ENCODE measurements at places on chromosomes 7 and 10.
A peak's percentile ranks its signal among the peaks of the same experiment; 100 is the strongest.

GRCh38 chr10:18607503-18608378 is 43.6 kb downstream of the NSUN6 start:
- peak; percentile 68 for ATAC-seq

DNA sequence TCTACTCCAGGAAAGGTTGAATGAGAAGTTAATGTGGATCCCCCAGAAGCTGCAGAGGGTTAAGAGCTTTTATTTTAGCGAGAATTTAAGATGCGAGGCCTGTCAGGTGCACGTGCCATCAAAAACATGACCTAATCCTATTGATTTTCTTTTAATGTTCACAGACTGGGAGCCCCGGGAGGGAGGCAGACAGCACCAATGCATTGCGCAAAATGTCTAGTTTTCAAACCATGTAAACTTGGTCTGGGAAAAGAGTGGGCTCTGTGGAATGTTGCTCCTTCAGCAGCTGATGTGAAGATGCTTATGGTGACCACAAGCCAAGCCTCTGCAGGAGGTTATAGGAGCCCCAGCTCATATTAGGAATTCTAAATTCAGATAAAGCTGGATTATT is 172.0 kb upstream of the ITGB1 start:
- ATAC-seq = no peak

GRCh38 chr10:46285300-46285699 is 1.5 kb upstream of the ANTXRL start:
- ATAC-seq = no peak

DNA sequence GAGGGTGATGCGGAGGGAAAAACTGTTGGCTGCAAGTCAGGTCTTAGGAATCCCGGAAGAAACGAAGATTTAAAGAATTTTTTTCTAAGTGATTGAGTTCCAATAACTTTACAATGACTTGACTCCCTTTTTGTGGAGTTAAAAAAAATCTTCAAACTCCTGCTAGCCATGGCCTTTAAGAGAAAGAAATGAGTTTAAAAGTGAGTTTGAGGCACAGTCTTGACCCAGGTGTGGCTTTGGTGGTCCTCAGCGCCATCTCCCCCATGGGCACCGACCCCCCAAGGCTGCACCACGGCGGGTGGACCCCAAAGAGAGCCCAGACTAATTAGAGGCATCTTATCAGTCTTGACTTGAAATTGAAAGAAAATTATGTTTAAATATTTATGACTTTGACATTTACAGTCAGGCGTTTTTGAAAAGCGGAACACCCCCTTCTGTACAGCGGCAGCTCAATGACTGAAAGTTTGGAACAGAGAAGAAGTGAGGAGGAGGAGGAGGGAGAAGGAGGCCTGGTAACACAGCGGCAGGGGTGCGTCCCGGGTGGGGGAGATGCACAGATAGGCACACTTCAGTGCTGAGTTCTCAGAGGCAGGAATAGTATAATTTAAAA is 349.6 kb downstream of the DNAJB6 start:
- no peak for ATAC-seq

DNA sequence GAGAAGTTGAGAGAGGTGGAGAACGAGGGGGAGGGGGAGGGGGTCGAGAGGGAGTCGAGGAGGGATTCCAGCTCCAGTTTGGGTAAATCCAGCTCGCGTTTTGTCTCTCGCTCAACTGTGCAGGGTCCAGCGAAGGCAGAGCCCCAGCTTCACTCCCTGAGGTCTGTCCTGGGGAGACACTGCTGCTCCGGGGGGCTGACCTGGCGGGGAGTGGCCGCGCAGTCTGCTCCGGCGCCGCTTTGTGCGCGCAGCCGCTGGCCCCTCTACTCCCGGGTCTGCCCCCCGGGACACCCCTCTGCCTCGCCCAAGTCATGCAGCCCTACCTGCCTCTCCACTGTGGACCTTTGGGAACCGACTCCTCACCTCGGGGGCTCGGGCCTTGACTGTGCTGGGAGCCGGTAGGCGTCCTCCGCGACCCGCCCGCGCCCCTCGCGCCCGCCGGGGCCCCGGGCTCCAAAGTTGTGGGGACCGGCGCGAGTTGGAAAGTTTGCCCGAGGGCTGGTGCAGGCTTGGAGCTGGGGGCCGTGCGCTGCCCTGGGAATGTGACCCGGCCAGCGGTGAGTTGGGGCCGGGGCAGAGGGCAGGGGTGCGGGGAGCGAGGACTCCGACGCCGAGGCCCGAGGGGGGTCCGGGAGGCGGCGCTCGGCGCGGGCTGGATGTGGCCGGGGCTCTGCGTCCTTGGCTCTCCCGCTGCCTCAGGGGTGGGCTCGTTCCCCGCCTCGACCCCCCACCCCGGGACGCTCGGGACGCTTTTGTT is at the start of gene TET1:
TSS of gene TET1 (plus strand) at position 152 of the 757 bp plus-strand sequence. CDS start 12,002 bp downstream, outside the sequence.
- ATAC-seq = peak; percentile 80

- ATAC-seq = no peak
Measured at GRCh38 chr7:45717537-45718235, 143.5 kb downstream of the ADCY1 start.

DNA sequence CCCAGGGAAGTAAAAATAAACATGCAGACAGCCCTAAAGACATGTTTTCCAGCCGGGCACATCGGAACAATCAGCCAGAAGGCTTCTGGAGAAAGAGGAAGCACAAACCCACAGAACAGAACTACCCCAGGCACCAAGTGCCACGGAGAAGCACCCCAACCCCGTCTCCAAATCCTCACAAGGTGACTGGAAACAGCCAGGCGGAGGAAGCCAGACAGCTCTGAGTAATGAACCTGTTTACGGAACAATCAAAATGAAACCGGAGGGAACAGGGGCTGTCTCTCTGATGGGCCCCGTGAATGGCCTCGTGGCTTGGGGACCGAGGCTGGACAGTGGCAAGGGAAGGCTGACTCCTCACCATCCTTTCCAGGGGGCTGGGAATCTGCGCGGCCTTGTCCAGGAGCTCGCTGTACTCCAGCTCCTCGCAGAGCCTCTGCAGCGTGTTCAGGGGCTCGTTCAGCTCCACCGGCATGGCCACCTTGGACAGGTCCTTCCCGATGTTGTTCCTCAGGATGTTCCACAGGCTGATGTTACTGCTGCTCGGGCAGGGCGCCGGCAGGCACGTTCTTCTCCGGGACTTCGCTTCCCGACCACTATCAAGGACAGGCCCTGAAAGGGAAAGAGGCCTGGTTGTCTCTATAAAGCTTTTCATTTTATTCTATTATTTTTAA is 77.0 kb upstream of the GSDME start:
- ATAC-seq = no peak

DNA sequence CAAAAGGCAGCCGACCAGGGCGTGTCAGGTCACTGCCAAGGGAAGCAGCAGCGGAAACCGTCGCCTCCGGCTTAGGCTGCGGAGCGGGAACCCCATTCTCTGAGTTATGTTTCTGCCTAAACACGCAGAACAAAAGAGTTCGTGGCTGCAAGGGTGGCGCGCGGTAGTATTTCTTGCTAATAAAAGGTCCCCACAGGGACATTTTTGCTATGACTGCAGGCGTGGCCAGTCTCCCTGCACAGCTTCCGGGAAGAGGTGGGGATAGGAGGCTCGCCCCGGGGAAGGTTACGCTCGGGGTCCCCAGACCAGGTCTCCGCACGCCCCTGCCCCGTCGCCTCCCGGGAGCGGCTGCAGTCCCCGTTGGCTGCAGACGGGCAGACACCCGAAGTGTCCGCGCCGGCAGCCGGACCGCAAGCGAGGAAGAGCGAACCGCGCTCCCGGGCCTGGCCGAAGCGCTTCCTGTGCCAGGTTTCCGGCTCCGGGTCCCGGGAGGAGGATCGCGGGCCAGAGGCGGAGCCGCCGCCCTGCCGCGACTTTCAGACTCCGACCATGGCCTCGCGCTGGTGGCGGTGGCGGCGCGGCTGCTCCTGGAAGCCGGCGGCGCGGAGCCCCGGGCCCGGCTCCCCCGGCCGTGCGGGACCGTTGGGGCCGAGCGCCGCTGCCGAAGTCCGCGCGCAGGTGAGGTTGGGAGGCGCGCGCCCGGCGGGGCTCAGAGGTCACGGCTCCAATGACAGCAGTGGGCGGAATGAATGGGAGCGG is at the start of gene PDSS1:
TSS of gene PDSS1 (plus strand) at position 539 of the 759 bp plus-strand sequence. CDS start at position 550, 11 bp downstream.
- ATAC-seq = peak; percentile 95

- peak; percentile 58 for ATAC-seq
Measured at GRCh38 chr7:107995184-107996071, 7.5 kb downstream of the LAMB1 start.

GRCh38 chr10:80351220-80351619 is 5.3 kb downstream of the DYDC1 start:
- ATAC-seq = no peak

GRCh38 chr7:132140341-132140740 is 435.9 kb downstream of the PLXNA4 start:
- ATAC-seq = no peak

DNA sequence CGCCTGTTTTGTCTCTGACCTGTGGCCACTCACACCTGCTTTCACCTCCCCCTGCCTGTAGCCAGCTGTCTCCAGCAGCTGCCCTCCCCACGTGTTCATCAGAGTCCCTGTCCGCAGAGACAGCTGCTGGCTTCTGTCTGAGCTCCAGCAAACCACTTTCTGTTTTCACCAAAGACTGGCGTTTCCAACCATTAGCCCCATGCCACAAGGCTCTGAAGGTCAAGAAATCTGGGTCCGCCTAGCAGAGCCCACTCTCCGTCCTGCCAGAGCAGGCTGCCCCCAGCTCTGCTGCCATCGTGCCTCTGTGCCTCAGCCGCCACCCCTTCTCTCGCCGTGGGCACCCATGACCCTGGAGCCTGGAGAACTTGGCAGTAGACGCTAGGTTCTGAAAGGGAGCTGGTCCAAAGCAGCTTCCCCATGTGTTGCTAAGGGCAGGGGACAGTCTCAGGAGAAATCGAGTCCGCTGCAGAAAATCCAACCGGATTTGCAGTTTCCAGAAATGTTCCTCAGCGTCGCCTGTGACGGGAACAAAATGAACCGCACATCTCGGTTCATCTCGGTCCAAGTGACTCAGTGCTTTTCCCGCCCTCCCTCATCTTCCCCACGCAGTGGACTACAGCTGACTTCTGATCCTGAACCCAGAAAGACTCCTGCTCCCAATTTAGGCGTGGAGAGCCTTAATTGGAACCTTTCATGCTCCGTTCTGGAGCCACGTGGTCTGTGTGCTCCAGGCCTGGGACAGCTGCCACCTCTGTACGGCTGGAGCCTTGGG is 28.0 kb downstream of the TMEM120A start:
- ATAC-seq = no peak

- ATAC-seq = peak; percentile 55
Measured at GRCh38 chr7:80263333-80263732, 128.7 kb downstream of the GNAI1 start.

- ATAC-seq = no peak
Measured at GRCh38 chr7:118059209-118059608, 124.8 kb upstream of the LSM8 start.

DNA sequence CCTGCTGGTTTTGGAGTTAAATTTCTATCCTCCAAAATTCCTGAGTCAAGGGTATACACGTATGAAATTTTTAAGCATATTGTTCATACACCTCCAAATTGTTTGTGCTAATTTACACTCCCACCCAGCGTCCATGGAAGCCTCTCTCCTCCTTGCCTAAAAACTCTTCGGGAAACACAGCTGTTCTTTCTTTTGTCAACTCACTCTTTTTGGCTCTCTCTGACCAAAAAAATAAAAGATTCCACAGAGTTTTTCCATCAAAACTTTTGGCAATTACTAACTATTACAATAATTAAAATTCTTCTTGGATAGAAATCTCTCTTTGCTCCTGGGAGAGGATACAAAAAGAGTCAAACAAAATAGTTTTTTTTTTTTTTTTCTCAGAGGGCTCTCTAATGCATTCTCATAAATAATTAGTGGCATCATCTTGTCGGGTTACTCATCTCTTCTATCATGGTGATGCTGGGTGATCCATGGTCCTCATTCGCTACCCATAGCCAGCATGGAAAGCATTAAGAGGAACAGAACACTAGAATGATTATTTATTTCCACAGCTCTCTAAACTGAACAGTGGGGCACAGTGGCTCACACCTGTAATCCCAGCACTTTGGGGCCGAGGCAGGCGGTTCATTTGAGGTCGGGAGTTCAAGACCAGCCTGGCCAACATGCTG is 310.7 kb downstream of the SFMBT2 start:
- no peak for ATAC-seq

GRCh38 chr10:58352956-58353610 is 18.3 kb downstream of the UBE2D1 start:
- ATAC-seq = no peak

DNA sequence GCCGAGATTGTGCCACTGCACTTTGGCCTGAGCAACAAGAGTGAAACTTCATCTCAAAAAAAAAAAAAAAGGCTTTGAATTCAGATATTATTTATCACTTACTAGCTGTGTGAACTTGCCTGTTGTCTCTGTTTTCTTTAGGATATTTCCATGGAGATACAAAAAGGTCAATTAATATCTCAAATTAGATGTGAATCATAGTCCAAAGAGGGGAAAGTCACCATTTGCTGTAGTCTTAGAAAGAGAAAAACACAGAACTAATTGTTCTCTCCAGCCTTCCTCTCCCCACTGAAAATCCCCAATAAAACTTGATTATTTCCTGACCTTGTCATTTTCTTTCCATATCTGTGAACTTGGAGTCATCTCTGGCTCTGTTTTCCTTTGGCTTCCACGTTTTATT is 21.2 kb downstream of the HEPACAM2 start:
- ATAC-seq = no peak

DNA sequence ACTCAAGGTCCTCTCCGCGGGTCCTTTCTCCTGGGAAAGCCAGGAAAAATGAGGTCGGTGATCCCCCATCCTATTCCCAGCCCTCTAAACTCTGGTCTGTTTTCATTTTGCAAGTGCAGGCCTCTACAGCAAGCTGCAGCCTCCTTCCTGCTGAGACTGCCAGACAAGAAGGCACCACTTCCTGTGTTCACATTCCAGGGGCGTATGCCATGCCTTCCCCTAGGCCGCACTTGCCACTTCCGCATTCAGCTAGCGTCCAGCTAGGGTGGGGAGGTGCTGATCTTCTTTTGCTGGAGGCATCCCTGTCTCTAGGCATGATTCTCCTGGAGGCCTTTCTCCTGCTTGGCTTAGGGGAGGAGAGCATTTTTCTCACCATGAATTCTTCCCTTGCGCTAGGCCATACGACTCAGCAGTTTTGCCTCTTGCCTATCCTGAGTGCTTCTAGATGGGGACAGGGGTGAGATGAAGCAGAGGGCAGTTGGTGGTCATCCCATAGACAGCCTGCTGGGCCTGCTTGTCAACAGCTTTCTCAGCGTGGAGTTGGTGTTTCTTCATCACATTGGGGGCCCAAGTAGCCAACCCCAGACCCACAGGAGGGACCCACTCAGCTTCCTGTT is 328.9 kb downstream of the RPS24 start:
- ATAC-seq = peak; percentile 21
